ENCODE measurements at places on chromosomes 2 and 18. TPM values are rescaled to one million over a fixed set of nuclear protein-coding genes. Genes with fewer than 3 reads are reported as not detected.

Gene REG1B
- not detected for total RNA-seq

Gene PIEZO2
- total RNA-seq = 2.6 TPM

Gene FIGN
- total RNA-seq = 1.1 TPM

Gene LONRF2
- total RNA-seq = 0.15 TPM

Gene NEURL3
- 0.15 TPM for total RNA-seq

Gene SLC16A14
- 0.46 TPM for total RNA-seq

Gene DAW1
- 17.5 TPM for total RNA-seq

Gene CGREF1
- total RNA-seq = 4.7 TPM

Gene PRKAG3
- total RNA-seq = not detected

Gene GNLY
- not detected for total RNA-seq

Gene PSTPIP2
- total RNA-seq = 7.4 TPM

Gene KIF3C
- 9.1 TPM for total RNA-seq

Data from epithelial cell of umbilical artery (primary cell).